ENCODE measurements at places on chromosomes 6 and 20. TPM values are rescaled to one million over a fixed set of nuclear protein-coding genes. Genes with fewer than 3 reads are reported as not detected.

The POPDC3 gene
- total RNA-seq: 2.7 TPM

The COL11A2 gene
- 4.4 TPM for total RNA-seq

The CTAGE9 gene
- total RNA-seq: not detected

The TENT5A gene
- total RNA-seq: 4.2 TPM
